NCI-H187 treated with DMSO at 0.1 percent for 48 hours (cell line): ENCODE measurements at places on chromosomes 4 and X.
A peak's percentile ranks its signal among the peaks of the same experiment; 100 is the strongest.

DNA sequence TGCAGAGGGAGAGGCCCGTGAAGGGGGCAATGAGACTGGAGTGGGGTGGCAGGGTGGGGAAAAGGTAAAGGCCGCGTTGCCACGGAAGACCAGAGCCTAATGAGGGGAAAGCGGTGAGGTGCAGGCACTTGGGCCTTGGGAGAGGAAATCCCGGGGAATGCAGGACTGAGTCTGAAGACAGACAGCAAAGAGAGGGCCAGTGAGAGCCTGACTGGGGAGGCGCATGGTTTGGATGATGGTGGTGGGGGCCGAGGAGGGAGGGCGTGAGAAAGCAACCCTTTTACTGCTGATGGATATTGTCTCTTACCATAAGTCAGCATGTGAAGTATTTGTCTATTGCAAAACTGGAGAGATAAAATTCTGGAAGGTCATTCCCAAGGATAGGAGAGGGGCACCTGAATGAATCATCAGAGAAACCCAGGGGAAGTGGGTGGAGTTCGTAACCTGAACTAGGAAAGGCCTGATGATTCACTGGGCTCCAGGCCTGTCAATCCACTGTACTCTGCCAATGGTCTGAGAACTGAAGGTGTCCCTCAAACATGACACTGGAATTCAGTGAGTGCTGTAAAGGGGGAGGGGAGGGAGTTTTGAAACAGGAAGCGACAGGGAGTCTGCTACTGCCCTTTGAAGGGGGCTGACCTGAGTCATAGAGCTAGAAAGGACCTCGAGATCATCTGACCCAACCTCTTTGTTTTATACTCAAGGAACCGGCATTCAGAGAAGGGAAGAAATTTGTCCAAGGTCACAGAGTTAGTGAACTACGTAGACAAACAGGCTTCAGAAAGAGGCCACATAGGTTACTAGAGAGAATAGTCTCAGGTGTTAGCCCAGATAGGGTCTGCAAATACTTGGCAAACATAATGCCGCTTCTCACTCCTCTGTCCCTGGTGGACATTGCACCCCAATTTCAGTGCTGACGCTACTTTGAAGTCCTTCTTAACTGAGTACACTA, 52.2 kb downstream of the NALF2 start:
- DNase-seq, result no peak

- no peak for DNase-seq
Measured at GRCh38 chr4:178414881-178415446, 972.7 kb upstream of the AGA start.

GRCh38 chr4:23934915-23935314, 45.1 kb upstream of the PPARGC1A start:
- peak; percentile 9 for DNase-seq

DNA sequence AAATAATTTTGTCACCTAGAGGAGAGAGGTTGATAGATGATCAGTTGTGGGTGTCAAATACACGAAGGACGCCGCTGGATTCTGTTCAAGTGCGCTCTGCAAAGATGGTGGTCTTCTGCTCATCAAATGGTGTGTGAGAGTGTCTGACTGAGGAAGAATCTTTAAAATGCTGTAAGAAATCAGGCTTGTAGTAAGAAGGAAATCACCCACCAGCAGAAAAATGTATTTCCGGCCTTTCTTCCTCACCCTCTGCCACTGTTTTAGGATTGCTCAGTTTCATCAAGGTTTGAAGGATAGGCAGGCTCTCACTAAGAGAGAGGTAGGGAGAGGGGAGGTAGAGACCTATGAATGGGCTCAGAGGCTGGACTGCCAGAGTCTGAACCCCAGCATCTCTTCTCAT, 28.7 kb downstream of the RHOH start:
- no peak for DNase-seq

- DNase-seq, result no peak
Measured at GRCh38 chrX:85375333-85375738, 4.1 kb downstream of the POF1B start.
